ENCODE measurements at places on chromosomes 16 and 17.

DNA sequence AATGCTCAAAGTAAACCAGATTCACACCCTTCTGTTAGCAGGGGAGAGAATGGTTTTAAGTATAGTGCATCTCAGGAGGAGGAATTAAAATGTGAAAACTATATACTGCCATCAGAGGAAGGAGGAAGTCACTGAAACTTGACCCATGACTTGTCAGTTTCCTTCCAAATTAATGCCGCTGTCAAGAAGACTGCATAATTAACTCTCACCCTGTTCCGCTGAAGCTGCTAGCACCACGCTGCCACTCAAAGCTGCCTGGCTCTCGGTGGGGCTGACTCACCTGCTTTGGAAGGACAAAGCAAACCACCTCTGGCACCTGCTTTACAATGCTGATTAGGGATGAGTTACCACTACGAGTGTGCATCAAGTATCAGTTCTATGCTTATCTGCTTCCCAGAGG, 37.8 kb upstream of the ULK2 start:
- no peak for DNase-seq

DNA sequence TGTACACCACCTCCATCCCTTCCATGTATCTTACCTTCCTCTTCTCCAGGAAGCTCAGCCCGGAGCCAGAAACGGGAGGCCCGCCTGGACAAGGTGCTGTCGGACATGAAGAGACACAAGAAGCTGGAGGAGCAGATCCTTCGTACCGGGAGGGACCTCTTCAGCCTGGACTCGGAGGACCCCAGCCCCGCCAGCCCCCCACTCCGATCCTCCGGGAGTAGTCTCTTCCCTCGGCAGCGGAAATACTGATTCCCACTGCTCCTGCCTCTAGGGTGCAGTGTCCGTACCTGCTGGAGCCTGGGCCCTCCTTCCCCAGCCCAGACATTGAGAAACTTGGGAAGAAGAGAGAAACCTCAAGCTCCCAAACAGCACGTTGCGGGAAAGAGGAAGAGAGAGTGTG, 756 bp upstream of the MVP start:
- DNase-seq = no peak

- no peak for DNase-seq
Observed at GRCh38 chr16:28166394-28167208, 45.2 kb downstream of the XPO6 start.

DNA sequence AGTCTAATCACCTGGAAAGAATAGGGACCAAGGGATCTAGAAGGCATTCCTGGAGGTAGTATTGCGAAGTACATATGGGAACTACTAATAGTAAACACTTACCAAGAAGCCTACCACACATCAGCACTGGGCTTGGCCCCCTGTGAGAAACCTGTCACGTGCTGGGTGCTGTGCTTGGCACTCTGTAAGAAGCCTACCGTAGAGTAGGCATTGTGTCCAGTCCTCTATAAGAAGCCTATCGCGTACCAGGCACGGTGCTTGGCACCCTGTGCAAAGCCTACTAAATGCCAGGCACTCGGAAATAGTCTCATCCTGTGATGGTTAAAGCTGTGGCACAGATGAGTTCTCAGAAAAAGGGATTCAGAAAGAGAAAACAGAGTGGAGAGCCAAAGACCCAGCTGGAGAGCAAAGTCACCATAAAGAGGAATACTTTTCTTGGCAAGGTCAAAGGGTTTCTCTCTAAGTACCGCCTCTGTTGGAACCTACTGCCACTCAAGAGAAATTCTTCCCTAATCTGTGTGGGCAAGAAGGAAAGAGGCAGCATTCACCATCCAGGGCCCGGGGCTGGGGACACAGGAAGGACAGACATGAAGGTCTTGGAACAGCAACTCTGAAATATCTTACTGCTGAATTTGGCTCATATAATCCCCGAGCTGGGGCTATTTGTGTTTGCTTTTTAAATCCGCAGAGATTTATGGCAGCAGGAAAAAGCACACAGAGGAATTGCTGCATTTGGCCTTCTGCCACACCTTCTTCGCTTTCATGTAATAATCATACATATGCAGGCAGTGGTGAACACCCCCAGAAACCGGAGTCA, 81.8 kb downstream of the VAT1L start:
- DNase-seq = no peak

DNA sequence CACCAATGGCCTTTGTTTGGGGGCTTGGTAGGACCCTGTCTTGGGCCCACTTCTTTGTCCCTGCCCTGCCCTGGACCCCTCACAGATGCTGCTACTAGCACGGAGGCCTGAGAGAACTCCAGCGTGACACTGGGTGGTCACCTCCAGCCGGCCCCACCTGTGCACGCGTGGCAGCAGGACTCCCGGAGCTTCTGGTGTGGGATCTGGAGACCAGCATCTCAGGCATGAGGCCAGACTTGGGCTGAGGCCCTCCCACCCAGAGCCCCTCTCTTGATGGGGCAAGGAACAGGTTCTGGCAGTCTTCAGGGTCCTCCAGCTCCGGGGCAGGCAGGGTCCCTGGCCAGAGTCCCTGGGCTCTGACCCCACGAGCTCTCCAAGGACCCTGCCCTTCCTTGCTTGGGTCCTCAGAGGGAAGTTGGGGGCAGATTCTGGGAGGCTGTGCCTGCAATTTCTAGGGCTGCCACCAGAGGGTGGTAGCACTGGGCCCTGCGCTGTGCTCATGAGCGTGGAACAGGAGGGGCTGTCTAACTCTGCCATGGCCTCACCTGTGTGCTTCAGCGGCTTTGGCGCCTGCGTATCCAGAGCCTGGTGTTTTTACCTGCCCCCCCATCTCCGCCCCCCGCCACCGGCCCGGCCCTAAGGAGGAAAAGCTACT, 3.1 kb upstream of the BAIAP3 start:
- no peak for DNase-seq

- DNase-seq = peak; percentile 86
Observed at GRCh38 chr17:58112970-58113631, 29.9 kb downstream of the DYNLL2 start.

DNA sequence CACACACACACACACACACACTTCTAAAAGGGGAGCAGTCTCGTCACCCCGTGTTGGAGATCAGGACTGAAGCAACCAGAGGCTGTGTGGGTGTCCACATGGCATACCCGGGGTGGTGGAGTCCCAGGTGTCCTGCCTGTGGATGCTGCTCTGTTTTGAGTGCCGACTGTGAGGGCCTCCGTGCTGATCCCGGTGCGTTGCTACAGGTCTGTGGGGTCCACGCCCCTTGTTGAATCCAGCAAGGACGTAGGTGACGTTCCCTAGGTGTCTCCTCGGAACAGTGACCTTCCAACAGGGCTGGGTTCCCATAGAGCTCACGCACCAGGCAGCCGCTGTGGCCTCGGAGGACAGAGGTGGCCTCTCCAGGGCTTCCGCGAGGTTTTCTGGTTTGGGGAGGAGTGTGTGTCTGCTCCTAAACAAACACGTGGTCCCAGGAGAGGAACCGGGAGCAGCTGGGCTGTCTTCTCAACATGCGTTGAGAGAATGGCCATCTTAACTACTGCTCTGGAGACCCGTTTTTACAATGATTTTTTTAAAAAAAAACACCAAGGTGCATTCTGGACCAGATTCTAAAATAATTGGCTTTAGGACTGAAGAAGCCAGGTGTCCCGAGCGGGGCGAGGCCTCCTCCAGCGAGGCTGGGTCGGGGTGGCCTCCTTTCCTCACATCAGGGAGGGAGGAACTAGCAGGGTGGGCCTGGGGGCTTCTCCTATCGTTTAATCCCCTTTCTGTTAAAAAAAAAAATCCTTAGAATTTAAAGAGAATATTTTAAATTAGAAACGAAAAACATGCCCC, 100.6 kb upstream of the ZNF750 start:
- DNase-seq = no peak

- DNase-seq = no peak
Observed at GRCh38 chr16:73020409-73020884, 27.5 kb downstream of the ZFHX3 start.

- DNase-seq = no peak
Observed at GRCh38 chr17:44348234-44348987, 3.3 kb downstream of the GRN start.

GRCh38 chr16:17369421-17370222, 101.1 kb downstream of the XYLT1 start:
- DNase-seq = peak; percentile 50

GRCh38 chr16:72644911-72645310, 403.0 kb downstream of the ZFHX3 start:
- DNase-seq = no peak

DNA sequence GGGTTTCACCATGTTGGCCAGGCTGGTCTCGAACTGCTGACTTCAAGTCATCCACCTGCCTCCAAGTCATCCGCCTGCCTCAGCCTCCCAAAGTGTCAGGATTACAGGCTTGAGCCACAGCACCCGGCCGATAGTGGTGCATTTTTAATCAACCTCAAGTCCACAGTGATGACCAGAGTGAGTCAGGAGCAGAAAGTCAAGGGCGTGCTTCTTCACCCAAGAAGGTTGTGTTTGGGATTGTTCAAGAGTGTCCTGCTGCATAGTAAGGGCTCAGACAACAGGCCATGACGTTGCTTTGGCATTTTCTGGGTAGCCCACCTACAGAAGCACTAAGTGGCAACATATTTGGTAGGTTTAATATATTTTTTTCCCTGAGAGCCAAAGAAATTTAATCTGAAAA, 108.3 kb upstream of the FAM20A start:
- no peak for DNase-seq

DNA sequence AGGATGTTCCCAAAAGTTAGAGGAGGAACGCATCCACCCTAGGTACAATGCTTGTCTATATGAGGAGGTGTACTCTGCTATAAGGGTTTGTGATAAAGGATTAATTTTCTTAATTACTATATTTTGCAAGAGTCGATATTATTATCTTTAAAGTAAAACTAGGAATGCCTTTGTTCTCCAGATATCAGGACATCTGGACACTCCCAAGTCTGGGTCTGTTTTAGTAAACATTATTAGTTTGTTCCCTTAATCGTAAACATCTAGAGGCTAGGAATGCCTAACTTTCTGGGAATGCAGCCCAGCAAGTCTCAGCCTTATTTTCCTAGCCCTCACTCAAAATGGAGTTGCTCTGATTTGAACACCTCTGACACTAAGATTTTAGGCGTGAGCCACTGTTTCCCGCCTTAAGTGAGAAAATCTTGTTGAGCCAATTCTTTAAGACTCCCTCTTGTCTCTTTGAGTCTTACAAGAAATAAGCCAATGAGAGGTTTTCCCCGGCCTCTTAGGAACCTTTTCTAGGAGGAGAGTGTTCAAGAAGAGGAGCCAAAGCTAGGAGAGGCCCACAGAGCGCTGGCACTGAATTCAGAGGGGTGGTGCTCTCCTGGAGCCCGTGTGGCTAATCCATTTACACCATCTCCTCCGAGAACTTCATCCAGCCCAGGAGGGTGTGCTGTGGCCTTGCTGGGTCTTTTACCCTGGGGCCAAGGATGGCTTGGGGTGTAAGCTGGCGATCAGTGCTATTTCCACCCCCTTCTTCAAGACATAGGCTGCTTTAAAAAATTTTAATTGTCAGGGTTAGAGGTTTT, 40.9 kb downstream of the SMARCE1 start:
- no peak for DNase-seq

- DNase-seq = no peak
Observed at GRCh38 chr16:31196324-31197088, 6.1 kb downstream of the PYCARD start.

GRCh38 chr16:66227766-66228530, 138.5 kb upstream of the CDH5 start:
- no peak for DNase-seq

- DNase-seq = no peak
Observed at GRCh38 chr17:65029605-65030336, 26.8 kb downstream of the GNA13 start.

- no peak for DNase-seq
Observed at GRCh38 chr17:74746922-74747321, 1.5 kb upstream of the NHERF1 start.

- DNase-seq = no peak
Observed at GRCh38 chr17:56979091-56979480, 1.2 kb downstream of the SCPEP1 start.

DNA sequence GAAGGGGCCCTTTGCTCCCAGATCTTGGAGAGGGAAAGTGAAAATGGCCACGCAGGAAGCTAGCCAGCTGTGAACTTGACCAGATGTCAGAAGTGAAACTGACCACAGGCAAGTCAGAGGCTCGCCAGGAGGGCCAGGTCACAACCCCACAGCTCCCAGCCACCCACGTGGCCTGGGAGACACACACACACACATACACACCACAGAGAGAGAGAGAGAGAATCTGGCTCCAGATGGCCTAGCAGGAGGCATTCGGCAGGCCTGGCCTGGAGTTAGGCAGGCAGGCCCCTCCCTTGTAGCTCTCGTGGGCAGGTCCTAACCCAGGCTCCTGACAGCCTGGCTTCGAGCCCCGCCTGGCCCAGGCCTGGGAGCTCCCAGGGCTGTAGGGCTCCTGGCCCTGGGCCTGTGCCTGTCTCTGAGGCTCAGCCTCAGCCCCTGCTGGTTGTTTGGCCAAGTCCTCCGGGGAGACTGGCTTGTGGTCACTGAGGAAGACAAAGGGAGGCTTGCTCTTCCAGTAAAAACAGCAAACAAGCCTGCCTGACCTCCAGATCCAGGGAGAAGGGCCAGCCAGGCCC, 20.2 kb downstream of the NGFR start:
- no peak for DNase-seq

GRCh38 chr16:85227946-85228862, 115.9 kb upstream of the CIBAR2 start:
- no peak for DNase-seq

DNA sequence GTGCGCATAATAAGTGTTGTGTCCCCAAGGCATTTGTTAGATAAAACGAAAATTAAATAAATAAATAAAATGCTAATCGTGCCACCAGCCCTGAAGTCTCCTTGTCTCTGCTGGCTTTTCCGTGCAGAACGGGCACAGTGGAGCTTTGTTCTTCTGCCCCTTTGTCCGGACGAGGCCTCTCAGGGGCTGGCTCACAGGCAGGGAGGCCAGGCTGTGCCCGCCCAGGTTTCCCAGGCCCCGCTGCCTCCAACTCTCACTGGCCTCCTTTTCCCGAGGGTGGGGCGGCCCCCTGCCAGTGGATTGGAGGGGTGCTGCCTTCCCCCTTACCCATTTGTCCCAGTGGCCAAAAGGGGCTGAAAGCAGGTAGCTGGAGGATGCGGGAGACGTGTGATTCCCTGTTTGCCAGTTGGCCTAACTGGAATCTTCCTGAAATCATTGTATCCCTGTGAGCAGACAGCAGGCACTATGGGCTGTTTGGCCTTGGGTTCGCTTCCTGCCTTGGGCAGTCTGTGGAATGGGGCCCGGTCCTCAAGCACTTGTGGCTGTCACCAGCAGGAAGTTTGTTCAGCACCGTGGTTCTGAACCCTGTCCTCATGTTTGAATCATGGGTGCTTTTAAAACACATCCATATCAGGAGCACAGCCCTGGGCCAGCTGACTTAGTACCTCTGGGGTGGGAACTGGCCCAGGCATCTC, 64.4 kb downstream of the KSR1 start:
- no peak for DNase-seq

All from activated T-cell treated with anti-CD3 and anti-CD28 coated beads for 1 hour (primary cell).